Esophagus squamous epithelium (tissue), 5 donors: ENCODE measurements at places on chromosomes 12 and 14.

- no peak overlapping the region for H3K4me3 ChIP-seq
- DNase-seq, result no peak
- no peak overlapping the region for H3K27ac ChIP-seq
- H3K27me3 ChIP-seq, result no peaks in the 10 kb centered on the region
- no peaks in the 10 kb centered on the region for H3K36me3 ChIP-seq
Measured at GRCh38 chr12:28800129-28800528, 348.9 kb upstream of the FAR2 start.

DNA sequence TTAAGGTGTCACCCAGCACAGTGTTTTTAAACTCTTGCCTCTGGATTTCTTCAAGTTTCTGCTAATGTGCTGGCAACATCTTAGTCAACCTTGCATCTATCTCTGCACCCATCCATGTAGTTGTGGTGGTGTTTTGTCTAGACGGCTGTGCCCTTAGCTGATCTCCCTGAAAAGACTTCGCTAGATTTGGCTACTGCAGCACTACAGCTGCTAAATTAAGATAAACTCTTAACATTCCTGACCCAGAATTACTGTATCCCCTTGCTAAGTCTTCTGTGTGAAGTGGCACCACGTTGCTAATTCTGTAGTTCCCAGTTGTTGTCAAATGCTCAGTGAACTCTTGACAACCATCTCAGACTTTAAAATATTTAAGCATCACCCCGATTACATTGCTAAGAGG lies 66.8 kb downstream of the SRGAP1 start:
- H3K36me3 ChIP-seq, result no peaks in the 10 kb centered on the region
- no peak overlapping the region for H3K4me3 ChIP-seq
- no peaks in the 10 kb centered on the region for H3K4me1 ChIP-seq
- no peak for DNase-seq
- H3K27me3 ChIP-seq, result no peaks in the 10 kb centered on the region

GRCh38 chr12:76457010-76457409 lies 102.6 kb downstream of the OSBPL8 start:
- no peaks in the 10 kb centered on the region for H3K4me1 ChIP-seq
- no peaks in the 10 kb centered on the region for H3K36me3 ChIP-seq
- no peak for DNase-seq
- H3K27me3 ChIP-seq, result no peaks in the 10 kb centered on the region
- H3K4me3 ChIP-seq, result no peak overlapping the region

- DNase-seq, result no peak
- H3K27ac ChIP-seq, result peak within 1 kb of the TSS; percentile 31
- peaks cover 20% of the 10 kb centered on the region for H3K4me1 ChIP-seq
- no peaks in the 10 kb centered on the region for H3K27me3 ChIP-seq
- no peaks in the 10 kb centered on the region for H3K36me3 ChIP-seq
Measured at GRCh38 chr12:42589465-42590329, at the start of gene PRICKLE1. Gene PRICKLE1 (minus strand): TSS chr12:42589746. CDS start chr12:42472516, 117,230 bp downstream.

DNA sequence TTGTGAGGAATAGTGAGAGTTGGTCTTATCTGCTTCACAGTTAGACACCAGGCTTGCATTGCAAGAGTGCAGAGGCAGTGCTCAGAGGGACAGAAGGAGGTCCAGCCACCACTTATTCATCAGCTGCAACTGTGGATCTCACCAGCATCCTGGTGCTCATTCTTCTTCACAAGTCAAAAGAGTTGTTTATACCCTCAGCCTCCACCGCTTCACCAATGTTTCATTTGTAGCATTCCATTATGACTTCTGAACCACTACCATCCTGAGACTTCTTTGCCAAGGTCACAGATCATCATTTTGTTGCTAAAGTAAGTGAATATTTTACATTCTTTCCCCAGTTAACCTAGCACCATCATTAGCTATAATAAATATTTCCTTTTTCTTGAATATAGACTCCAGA lies 230.5 kb upstream of the KITLG start:
- H3K36me3 ChIP-seq, result no peaks in the 10 kb centered on the region
- no peaks in the 10 kb centered on the region for H3K27me3 ChIP-seq
- no peak overlapping the region for H3K27ac ChIP-seq

- no peak overlapping the region for H3K27ac ChIP-seq
- no peaks in the 10 kb centered on the region for H3K36me3 ChIP-seq
- H3K4me1 ChIP-seq, result no peaks in the 10 kb centered on the region
- H3K4me3 ChIP-seq, result no peak overlapping the region
Measured at GRCh38 chr12:131261906-131262305, 308.2 kb downstream of the ADGRD1 start.

GRCh38 chr12:106135075-106135474 lies 3.7 kb downstream of the NUAK1 start:
- H3K27ac ChIP-seq, result peak overlapping the region; percentile 76
- no peaks in the 10 kb centered on the region for H3K4me1 ChIP-seq
- peak overlapping the region; percentile 82 for H3K4me3 ChIP-seq
- DNase-seq, result no peak
- H3K27me3 ChIP-seq, result peaks cover 50% of the 10 kb centered on the region

- no peaks in the 10 kb centered on the region for H3K36me3 ChIP-seq
- H3K4me3 ChIP-seq, result no peak overlapping the region
- H3K27me3 ChIP-seq, result no peaks in the 10 kb centered on the region
- H3K4me1 ChIP-seq, result no peaks in the 10 kb centered on the region
- no peak for DNase-seq
Measured at GRCh38 chr12:115451151-115451779, 767.3 kb upstream of the TBX3 start.

DNA sequence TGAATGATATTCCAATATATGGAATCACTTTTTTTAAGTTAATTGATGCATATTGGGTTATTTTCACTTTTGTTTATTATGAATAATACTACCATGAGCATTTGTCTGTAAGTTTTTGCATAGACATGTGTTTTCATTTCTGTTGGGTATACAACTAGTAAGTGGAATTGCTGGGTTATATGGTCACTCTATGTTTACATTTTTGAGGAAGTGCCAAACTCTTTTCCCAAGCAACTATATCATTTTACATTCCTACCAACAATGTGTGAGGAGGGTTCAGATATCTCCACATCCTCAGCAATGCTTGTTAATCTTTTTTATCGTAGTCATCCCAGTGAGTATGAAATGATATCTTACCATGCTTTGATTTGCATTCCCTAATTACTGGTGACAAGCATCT lies 64.0 kb downstream of the MON2 start:
- DNase-seq, result no peak
- H3K27me3 ChIP-seq, result no peaks in the 10 kb centered on the region
- no peaks in the 10 kb centered on the region for H3K4me1 ChIP-seq
- H3K36me3 ChIP-seq, result peaks cover 73% of the 10 kb centered on the region
- H3K27ac ChIP-seq, result no peak overlapping the region
- no peak overlapping the region for H3K4me3 ChIP-seq

- no peak for DNase-seq
- H3K27me3 ChIP-seq, result peaks cover 27% of the 10 kb centered on the region
- H3K36me3 ChIP-seq, result no peaks in the 10 kb centered on the region
- H3K4me3 ChIP-seq, result no peak overlapping the region
- no peak overlapping the region for H3K27ac ChIP-seq
- no peaks in the 10 kb centered on the region for H3K4me1 ChIP-seq
Measured at GRCh38 chr12:3905664-3906063, 32.5 kb upstream of the PARP11 start.

DNA sequence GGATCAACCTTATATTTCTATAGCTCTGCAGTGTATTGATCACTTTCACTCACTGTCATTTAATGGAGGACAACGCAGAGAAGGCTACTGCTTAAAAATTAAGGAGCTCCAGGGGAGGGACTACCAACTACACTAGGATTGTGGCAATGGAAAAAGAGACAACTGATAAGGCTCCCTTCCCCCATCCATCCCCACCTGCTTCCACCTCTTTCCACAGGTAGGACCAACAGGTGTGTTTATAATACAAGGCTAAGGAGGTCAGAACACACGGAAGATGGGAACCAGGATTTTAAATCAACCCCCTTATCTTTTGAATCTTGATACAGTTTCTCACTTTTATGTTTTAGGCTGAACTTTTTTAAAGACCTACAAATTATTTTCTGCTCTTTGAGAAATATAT lies 90.8 kb downstream of the STAB2 start:
- no peak overlapping the region for H3K4me3 ChIP-seq
- no peaks in the 10 kb centered on the region for H3K27me3 ChIP-seq
- no peak for DNase-seq
- H3K27ac ChIP-seq, result no peak overlapping the region

DNA sequence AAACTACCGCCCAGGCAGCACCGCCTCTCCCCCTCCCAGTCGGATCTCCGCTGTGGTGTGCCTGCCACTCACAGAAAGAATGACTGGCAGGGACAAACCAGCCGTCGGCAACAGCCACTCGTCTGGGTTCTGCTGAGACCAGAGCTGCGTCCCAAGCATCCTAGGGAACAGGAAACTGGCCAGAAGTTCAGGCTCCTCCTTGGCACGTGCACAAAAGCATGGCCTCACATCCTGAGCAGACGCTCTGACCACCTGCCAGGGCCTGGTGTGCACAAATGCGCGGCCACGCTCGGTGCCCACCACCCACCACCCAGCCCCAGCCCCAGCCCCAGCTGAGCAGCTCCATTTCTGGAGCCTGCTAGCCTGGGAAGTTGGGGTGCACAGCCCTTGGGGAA lies 214.8 kb downstream of the DPF3 start:
- no peaks in the 10 kb centered on the region for H3K36me3 ChIP-seq
- no peak overlapping the region for H3K4me3 ChIP-seq
- H3K27ac ChIP-seq, result no peak overlapping the region
- H3K4me1 ChIP-seq, result no peaks in the 10 kb centered on the region
- no peaks in the 10 kb centered on the region for H3K27me3 ChIP-seq

DNA sequence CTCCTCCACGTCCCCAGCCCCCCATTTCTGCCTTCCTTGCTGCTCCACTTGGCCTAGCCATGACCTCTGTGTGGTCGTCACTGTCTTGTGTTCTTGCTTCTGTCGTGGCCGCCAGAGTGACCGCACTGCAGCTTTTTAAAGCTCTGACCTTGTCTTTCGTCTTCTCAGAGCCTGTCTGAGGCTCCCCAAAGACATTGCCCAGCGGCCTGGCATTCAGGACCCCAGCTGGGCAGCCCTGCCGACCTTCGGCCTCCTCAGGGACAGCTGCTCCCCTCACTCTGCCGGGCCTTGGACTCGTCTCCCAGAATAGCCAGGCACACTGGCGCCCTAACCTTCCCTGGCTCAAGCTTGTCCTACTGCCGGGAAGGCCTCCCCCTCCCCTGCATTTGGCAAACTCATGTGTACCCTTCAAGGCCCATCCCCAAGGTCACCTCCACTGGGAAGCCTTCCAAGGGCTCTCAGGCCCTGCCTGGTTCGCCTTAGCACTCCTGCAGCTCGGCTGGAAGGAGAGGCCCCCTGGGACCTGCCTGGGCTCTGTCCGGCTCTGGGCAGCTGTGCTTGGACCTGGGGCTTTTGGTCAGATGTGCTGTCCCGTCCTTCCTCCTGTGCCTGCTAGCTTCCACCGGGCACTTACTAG lies 15.7 kb upstream of the DLK1 start:
- H3K27me3 ChIP-seq, result no peaks in the 10 kb centered on the region
- no peak overlapping the region for H3K4me3 ChIP-seq
- no peak overlapping the region for H3K27ac ChIP-seq
- H3K4me1 ChIP-seq, result peaks cover 6% of the 10 kb centered on the region
- DNase-seq, result no peak
- no peaks in the 10 kb centered on the region for H3K36me3 ChIP-seq

DNA sequence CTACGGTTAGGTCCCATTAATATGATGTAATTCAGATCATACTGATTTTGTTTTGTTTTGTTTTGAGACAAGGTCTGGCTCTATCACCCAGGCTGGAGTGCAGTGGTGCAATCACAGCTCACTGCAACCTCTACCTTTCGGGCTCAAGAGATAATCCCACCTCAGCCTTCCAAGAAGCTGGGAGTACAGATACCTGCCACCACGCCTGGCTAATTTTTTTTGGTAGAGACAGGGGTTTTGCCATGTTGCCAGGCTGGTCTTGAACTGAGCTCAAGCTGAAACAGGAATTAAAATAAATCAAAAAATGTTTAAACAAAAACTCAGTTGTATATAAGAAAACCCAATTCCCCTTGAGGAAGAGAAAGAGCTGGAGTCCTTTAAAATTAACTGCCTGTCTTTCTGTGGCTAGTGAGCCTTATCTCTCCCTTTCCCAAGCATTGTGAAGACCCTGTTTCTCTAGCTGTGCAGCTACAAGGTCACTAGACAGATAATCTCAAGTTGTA lies 17.7 kb upstream of the ANAPC7 start:
- no peaks in the 10 kb centered on the region for H3K27me3 ChIP-seq
- no peak overlapping the region for H3K27ac ChIP-seq
- DNase-seq, result no peak

DNA sequence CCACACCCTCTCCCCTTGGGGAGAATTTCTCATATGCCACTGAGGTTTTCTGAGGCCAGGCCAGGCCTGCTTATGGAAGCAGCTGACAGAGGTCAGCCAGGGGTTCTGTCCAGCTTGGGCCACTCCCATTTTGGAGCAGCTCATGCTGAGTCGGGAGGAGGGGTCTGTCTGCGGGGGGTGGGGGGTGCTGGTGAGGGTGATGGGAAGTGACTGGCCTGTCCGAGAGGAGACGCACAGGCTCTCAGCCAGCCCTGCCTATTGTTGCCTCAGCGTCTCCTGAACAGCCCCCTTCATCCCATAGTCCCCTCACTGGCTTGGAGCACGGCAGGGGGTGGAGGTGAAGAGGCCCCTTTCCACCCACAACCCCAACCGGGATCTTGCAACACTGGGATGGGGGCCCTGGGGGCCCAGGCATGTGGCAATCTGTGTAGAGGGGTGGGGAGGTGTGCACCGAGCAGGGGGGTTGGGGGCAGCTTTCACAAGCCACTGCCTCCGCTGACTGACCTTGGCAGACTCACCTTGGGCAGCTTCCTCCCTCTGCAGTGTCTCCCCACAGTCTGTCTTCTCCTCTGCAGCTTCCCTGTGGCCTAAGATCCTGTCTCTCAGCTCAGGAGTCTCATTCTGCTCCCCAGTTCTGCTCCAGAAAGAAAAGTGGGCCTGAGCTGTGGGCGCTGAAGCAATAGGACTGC lies 5.5 kb downstream of the CEBPE start:
- no peaks in the 10 kb centered on the region for H3K4me1 ChIP-seq
- H3K27me3 ChIP-seq, result no peaks in the 10 kb centered on the region
- no peak overlapping the region for H3K27ac ChIP-seq
- no peak overlapping the region for H3K4me3 ChIP-seq
- H3K36me3 ChIP-seq, result no peaks in the 10 kb centered on the region

GRCh38 chr14:70811050-70811449 lies 1.7 kb upstream of the MAP3K9 start:
- no peaks in the 10 kb centered on the region for H3K27me3 ChIP-seq
- H3K4me3 ChIP-seq, result peak overlapping the region; percentile 75
- H3K27ac ChIP-seq, result no peak overlapping the region
- no peaks in the 10 kb centered on the region for H3K36me3 ChIP-seq
- DNase-seq, result no peak

DNA sequence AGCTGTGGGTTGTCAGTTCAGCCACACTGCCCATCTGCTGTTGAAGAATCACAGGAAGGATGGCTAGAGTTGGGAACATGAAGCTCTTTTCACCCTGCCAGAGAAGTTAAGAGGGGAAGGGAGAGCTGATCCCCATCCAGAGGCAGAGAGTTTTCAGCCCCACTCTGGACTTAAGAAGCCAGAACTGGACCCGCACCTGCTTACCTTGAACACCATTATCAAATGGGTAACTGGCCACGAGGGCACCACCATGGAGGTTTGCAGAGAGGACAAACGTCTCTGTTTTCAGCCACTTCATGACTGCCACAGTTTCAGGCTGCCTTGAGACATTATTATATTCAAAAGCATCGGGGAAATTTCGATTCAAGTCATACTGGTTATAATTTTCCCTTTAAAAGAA lies 62.0 kb downstream of the MDM2 start:
- peaks cover 27% of the 10 kb centered on the region for H3K36me3 ChIP-seq
- H3K4me1 ChIP-seq, result peaks cover 3% of the 10 kb centered on the region
- no peaks in the 10 kb centered on the region for H3K27me3 ChIP-seq
- no peak for DNase-seq
